ENCODE measurements at places on chromosomes 2 and 18. TPM values are rescaled to one million over a fixed set of nuclear protein-coding genes. Genes with fewer than 3 reads are reported as not detected.

GRCh38 chr18:8699948-8700347 is 5.4 kb upstream of the MTCL1 start:
- H3K36me3 ChIP-seq: no peaks in the 10 kb centered on the region
- no peak overlapping the region for H3K27ac ChIP-seq
- H3K4me3 ChIP-seq: no peak overlapping the region
- no peaks in the 10 kb centered on the region for H3K4me1 ChIP-seq
- no peak for DNase-seq

DNA sequence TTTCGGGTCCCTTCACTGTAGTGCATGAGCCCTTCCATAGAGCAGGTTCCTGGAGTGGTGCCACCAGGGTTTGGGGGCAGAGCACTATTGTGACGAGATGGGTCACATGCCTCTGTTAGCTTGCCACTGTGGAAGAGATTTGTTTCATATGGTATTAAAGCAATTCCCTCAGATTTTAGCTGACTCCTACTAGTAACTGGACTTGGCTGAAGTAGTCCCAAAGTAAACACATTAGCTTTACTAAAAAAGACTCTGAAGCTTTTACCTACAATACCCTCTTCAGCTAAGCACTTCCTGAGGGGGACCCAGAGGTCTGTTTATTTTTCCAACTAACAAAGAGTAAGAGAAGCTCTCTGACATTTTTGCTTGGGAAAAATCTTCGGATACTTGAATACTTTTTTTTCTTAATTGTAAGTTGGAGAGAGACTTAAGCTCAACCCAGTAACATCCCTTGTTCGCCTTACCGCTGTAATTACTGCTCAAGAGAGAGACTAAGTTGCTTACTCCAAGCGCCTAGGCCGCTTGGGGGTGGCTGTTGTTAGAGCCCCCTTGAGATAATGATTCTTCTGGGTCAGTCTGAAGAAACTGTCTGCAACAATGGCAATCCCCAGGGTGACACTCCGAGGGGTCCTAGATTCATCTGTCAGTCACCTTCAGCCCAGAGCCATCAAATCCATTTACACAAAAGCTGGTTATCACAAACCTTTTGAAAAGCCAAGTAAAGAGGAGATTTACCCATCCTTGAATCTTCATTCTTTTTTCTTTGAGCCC is 177.4 kb downstream of the FIGN start:
- no peak overlapping the region for H3K27ac ChIP-seq
- H3K4me1 ChIP-seq: no peaks in the 10 kb centered on the region
- H3K27me3 ChIP-seq: no peaks in the 10 kb centered on the region
- H3K36me3 ChIP-seq: no peaks in the 10 kb centered on the region
- no peak for DNase-seq

LRRC30 gene
- total RNA-seq: 0.14 TPM

- H3K27ac ChIP-seq: no peak overlapping the region
- H3K4me3 ChIP-seq: no peak overlapping the region
- DNase-seq: peak; percentile 13
- H3K4me1 ChIP-seq: no peaks in the 10 kb centered on the region
- H3K27me3 ChIP-seq: peaks cover 14% of the 10 kb centered on the region
Observed at GRCh38 chr2:219352448-219353023, 20.0 kb upstream of the RESP18 start.

GRCh38 chr2:127650041-127650784 is 4.3 kb downstream of the GPR17 start:
- no peak overlapping the region for H3K27ac ChIP-seq
- no peak overlapping the region for H3K4me3 ChIP-seq
- no peaks in the 10 kb centered on the region for H3K27me3 ChIP-seq
- H3K36me3 ChIP-seq: no peaks in the 10 kb centered on the region
- no peak for DNase-seq

- no peak for DNase-seq
- no peaks in the 10 kb centered on the region for H3K36me3 ChIP-seq
- no peak overlapping the region for H3K4me3 ChIP-seq
- no peaks in the 10 kb centered on the region for H3K27me3 ChIP-seq
- H3K4me1 ChIP-seq: no peaks in the 10 kb centered on the region
Observed at GRCh38 chr2:29834036-29834540, 87.3 kb downstream of the ALK start.

- H3K4me1 ChIP-seq: no peaks in the 10 kb centered on the region
- no peak overlapping the region for H3K4me3 ChIP-seq
- no peak overlapping the region for H3K27ac ChIP-seq
- no peak for DNase-seq
- no peaks in the 10 kb centered on the region for H3K27me3 ChIP-seq
- no peaks in the 10 kb centered on the region for H3K36me3 ChIP-seq
Observed at GRCh38 chr18:55647331-55647730, 59.3 kb upstream of the TCF4 start.

DNA sequence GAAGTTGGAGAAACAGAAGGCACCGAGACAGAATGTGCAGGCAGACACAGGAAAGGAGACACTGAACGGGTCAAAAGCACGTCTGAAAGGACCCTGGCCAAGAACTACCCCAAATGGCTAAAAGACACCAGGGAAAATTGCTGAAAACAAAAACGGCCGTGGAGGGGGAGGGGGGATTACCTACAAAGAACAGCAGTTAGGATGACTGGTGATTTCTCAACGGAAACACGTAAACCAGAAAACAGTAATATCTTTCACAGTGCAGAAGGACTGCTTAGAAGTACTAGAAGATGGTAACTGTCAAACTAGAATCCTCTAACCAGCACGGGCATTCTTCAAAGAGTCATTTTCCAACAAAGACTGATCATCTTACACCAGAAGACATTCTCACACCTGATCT is 142.6 kb downstream of the HDAC4 start:
- no peaks in the 10 kb centered on the region for H3K27me3 ChIP-seq
- H3K36me3 ChIP-seq: peaks cover 12% of the 10 kb centered on the region
- no peak overlapping the region for H3K27ac ChIP-seq
- no peak for DNase-seq
- peaks cover 47% of the 10 kb centered on the region for H3K4me1 ChIP-seq

SPR gene
- 1.8 TPM for total RNA-seq

DNA sequence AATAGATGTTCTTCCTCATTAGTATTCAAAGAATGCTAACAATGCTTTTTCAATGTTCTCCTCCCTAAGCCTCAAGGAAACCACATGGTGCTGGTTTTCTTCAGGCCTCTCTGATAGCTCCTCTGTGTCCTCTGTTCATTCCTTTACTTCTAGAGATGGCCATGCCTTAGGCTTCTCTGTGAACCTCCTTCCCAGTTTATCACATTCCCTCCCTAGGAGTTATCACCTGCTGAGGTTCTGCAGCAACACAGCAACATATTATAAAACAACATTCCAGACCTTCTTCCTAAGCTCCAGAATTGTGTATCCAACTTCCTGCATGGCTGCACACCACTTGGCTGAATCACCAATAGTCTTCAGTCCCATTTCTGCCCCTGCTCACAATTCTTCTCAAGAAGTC is 325.5 kb downstream of the IRS1 start:
- H3K36me3 ChIP-seq: no peaks in the 10 kb centered on the region
- H3K27me3 ChIP-seq: no peaks in the 10 kb centered on the region
- H3K27ac ChIP-seq: no peak overlapping the region
- DNase-seq: no peak
- no peaks in the 10 kb centered on the region for H3K4me1 ChIP-seq

- peaks cover 96% of the 10 kb centered on the region for H3K36me3 ChIP-seq
- no peak overlapping the region for H3K27ac ChIP-seq
- H3K4me1 ChIP-seq: peaks cover 29% of the 10 kb centered on the region
- no peak overlapping the region for H3K4me3 ChIP-seq
Observed at GRCh38 chr2:98571121-98571701, 37.1 kb downstream of the COA5 start.

DNA sequence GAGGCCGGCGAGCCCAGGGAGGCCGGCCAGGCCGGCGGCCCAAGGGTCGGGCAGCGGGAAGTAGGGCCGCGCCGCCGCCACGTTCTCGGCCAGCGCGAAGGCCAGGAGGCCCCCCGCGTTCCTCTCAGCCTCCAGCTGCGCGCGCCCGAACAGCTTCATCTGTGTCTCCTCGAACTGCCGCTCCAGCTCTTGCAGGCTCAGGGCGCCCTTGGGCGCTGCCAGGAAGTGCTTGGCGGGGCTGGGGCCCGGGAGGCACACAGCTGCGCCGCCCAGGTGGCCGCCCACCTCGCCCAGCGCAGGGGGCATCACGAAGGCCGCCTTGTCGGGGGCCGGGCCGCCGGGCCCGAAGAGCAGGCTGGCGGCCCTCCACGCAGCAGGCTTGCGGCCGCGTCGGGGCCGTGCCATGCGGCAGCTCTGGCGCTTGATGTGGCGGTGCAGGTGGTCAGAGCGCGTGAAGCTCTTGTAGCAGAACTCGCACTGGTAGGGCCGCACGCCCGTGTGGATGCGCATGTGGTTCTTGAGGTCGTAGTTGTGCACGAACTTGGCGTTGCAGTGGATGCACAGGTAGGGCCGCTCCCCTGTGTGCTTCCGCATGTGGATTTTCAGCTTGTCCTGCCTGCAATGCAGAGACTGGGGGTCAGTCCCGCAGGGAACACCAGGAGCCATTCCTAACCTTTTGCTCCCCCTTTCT is 99.0 kb upstream of the SMAD2 start:
- no peak overlapping the region for H3K27ac ChIP-seq
- no peaks in the 10 kb centered on the region for H3K27me3 ChIP-seq
- H3K4me1 ChIP-seq: no peaks in the 10 kb centered on the region
- no peak for DNase-seq

- no peaks in the 10 kb centered on the region for H3K4me1 ChIP-seq
- DNase-seq: no peak
- no peaks in the 10 kb centered on the region for H3K36me3 ChIP-seq
- no peaks in the 10 kb centered on the region for H3K27me3 ChIP-seq
- no peak overlapping the region for H3K27ac ChIP-seq
Observed at GRCh38 chr2:206260188-206261012, 14.1 kb upstream of the ZDBF2 start.

- H3K4me3 ChIP-seq: no peak overlapping the region
- H3K36me3 ChIP-seq: no peaks in the 10 kb centered on the region
- no peak for DNase-seq
- no peak overlapping the region for H3K27ac ChIP-seq
- H3K4me1 ChIP-seq: no peaks in the 10 kb centered on the region
Observed at GRCh38 chr2:227606476-227606875, 7.8 kb downstream of the SCYGR2 start.

GRCh38 chr2:30869988-30870387 is 62.7 kb upstream of the CAPN13 start:
- DNase-seq: no peak
- no peaks in the 10 kb centered on the region for H3K27me3 ChIP-seq
- H3K27ac ChIP-seq: no peak overlapping the region
- peaks cover 23% of the 10 kb centered on the region for H3K4me1 ChIP-seq
- no peaks in the 10 kb centered on the region for H3K36me3 ChIP-seq

GRCh38 chr2:167293943-167294775 is 405.9 kb downstream of the XIRP2 start:
- DNase-seq: peak; percentile 39
- H3K27ac ChIP-seq: no peak overlapping the region
- peaks cover 14% of the 10 kb centered on the region for H3K4me1 ChIP-seq
- H3K27me3 ChIP-seq: peaks cover 45% of the 10 kb centered on the region
- H3K4me3 ChIP-seq: peak overlapping the region; percentile 69
- H3K36me3 ChIP-seq: no peaks in the 10 kb centered on the region
